ENCODE measurements at places on chromosomes 2 and 18. TPM values are rescaled to one million over a fixed set of nuclear protein-coding genes. Genes with fewer than 3 reads are reported as not detected.
A peak's percentile ranks its signal among the peaks of the same experiment; 100 is the strongest.

- DNase-seq = no peak
Observed at GRCh38 chr2:74399785-74400184, 19.7 kb upstream of the DCTN1 start.

- no peak for DNase-seq
Observed at GRCh38 chr2:23375448-23375847, 9.5 kb upstream of the KLHL29 start.

DNA sequence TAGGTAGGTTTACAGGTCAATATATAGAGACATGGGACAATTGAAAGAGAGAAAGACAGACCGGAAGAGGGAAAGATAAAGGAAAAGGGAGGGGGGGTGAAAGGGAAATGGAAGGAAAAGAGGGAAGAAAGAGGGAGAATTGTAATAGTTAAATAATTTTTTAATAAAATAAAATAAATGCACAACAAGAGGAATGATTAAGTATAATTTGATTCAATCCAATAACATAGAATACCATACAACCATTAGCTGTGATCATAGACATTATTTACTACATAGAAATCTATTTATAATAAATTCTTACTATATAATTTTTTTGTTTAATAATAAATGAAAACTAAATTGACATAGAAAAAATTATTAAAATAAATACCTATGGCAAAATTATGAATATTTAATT, 330.7 kb downstream of the NR4A2 start:
- no peak for DNase-seq

- DNase-seq = peak; percentile 3
Observed at GRCh38 chr2:134917360-134917865, 1.2 kb upstream of the CCNT2 start.

DNA sequence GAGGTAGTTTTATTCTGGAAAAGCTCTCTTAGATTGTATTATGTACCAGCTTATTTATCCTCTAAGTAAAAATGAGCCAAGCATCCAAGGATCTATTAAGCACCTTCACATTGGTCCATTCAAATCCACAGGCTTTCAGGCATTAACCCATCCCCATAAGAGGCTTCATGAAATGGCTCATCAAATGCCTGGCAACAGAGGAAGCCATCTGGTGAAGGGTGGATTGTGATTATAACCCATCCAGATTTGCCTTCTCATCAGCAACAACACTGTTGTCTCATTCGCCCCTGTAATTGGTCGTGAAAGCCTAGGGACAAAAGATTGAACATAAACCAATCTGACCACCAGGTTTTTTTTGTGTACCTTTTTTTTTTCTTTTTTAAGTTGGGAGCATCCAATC, 134.3 kb upstream of the TACR1 start:
- no peak for DNase-seq

GRCh38 chr2:29251406-29251805, 136.2 kb downstream of the CLIP4 start:
- no peak for DNase-seq

GRCh38 chr2:120736624-120737339, 1.1 kb downstream of the GLI2 start:
- DNase-seq = no peak

Gene PSTPIP2
- total RNA-seq = 7.8 TPM

Gene TEX44
- total RNA-seq = not detected

Data from endothelial cell (in vitro differentiated cells).